Midbrain (tissue), 1 donor: ENCODE measurements at places on chromosomes 7 and 10.

GRCh38 chr10:33889371-33889770 is 554.9 kb upstream of the NRP1 start:
- no peak for DNase-seq

DNA sequence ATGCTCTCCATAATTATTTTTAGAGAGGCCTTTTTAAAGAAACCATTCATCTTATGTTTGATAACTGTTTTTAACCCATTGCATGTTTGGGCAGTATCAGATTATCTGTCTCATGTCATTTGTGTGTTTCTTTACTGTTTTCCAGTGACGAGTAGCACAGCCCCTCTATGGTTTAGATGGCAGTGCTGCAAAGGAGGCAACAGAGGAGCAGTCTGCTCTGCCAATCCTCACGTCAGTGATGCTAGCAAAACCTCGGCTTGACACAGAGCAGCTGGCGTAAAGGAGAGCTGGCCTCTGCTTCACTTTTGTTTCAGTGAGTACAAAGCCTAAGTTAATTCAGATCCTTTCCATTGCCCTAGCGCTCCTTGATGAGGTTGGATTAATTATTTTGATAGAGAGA is 80.4 kb upstream of the GARIN1A start:
- DNase-seq, result peak; percentile 20

DNA sequence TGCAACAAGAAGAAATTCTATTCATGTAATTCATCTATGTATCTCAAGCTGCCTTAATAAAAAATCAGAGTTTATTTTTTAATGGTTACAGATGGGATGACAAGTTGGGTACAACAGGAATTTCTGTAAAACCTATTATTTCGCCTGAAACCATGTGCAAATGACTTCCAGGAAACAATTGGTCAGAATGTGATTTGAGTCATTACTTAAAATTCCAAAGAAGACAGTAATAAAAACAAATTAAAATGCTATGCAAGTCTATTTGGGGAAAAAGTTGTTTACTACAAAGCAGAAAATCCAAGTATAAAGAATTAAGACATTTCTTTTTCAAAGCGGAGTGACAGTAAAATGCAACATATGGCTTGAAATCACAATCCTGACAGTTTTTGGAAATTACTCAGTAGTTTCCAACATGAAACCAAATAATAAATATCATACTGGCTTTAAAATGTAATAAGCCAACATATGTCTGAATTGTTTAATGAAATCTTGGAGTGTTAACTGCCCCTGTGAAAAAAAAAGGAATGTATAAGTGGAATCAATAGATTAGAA is 41.5 kb upstream of the SEMA3C start:
- no peak for DNase-seq

GRCh38 chr7:43905209-43905946 is 1.0 kb downstream of the URGCP start:
- DNase-seq, result no peak
